AG04450 (cell line): ENCODE measurements at places on chromosomes 3 and 15. TPM values are rescaled to one million over a fixed set of nuclear protein-coding genes. Genes with fewer than 3 reads are reported as not detected.

Gene CHRNA7
- 0.04 and 0.27 TPM in 2 replicates for polyA plus RNA-seq

Gene SOX14
- polyA plus RNA-seq = not detected in 2 replicates

Gene GOLGA8O
- polyA plus RNA-seq = not detected in 2 replicates

Gene EBLN2
- 2.1 and 3.2 TPM in 2 replicates for polyA plus RNA-seq

Gene GOLGA8M
- 0.22 TPM in 1 of 2 replicates, not detected in the other for polyA plus RNA-seq
